ENCODE measurements at places on chromosomes 7 and 10.
A peak's percentile ranks its signal among the peaks of the same experiment; 100 is the strongest.

DNA sequence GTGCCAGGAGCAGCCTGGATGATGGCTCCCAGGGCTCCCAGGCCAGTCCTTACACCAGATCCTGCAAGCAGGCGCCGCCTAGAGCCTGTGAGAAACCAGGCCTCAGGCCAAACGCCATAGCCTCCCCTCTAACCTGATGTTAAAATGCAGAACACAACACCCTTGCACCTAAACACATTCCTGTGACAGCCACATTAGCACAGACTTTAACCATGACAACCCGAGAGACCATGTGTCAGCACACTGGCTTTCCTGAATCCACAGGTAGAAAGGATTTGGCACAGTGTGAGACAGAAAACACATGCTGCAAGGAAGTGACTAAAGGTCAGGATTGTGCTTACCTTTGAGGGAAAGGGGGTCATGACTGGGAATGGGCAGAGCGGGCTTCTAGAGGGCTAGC is 59.9 kb downstream of the SGMS1 start:
- DNase-seq = no peak

- DNase-seq = peak; percentile 86
Observed at GRCh38 chr10:70145666-70146488, 623 bp downstream of the TYSND1 start.

GRCh38 chr10:17616403-17617030 is 657 bp downstream of the HACD1 start:
- peak; percentile 76 for DNase-seq

DNA sequence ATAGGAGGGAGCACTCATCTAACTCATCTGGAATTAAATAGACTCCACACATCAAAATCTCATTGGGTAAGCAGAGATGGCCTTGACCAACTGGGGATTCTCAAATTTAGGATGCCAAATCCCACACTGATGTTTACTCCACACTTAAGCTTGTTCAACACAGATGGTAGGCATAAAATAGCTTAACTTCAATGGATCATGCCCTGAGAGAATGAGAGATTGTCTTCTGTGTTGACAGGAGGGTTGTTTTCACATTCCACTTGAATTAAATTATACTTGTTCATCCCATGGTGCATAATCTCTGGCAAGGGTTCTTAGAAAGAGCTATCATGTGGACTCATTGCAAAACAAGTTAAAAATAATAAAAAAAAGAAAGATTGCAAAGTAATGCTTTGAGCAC is 391.4 kb downstream of the PLXDC2 start:
- DNase-seq = no peak

DNA sequence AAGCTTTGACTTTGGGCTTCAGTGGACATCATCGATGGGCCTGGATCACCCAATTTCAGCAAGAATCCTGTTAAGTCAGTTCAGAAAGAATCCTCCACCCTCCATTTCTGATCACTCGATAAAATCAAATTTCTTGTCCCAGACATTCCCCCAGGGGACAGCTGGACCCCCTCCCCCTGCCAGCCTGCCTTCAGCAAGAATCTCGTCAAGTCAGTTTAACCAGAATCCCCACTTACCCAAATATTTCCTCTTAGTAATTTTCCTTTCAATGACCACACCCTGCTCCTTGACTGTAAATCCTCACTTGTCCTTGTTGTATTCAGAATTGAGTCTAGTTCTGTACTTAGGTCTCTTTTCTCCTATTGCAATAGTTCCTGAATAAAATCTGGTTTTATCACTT is 766.9 kb downstream of the XPNPEP1 start:
- DNase-seq = no peak

DNA sequence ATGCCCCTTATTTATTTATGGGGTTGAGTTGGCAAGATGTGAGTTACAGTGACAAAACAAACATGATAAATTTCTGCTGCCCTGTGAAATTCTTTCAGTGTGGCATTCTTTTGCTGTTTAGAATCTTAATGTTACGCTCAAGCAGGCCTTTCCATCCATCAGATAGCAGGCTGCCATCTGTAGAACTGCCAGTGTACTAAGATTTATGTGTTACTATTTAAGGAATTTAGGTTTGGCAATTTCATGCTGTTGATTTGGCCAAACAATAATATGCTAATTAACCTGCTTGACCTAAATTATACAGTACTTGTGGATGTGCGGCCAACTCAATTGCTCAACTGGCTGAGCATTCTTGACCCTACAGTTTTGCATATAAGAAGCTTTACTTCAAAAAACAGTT is 477.7 kb upstream of the TPK1 start:
- DNase-seq = no peak

DNA sequence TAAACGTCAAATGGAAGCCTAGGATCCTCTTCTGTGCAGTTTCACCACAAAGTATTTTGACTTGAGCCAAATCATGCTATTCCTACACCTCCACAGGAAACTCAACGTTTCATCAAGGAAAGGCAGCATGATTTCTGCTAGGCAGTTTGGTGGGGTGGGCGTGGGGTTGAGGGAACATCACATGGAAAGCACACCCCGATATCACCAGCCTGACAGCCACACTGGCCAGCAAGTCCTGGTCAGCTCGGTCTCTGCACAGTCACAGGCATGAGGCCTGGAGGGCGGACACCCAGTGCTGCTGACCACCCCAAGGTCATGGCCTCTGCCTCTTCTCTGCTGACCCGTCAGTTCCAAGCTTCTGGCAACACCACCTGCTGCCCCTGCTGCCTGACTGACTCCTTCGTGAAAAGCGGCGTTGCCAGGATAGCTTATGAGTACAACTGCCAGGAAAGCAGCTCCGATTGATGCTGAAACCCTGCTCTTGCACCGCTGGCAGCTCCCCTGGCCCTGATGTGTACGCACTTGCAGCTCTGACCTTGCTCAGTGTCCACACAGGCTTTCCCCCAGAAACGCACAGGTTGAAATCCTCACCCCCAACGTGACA is 171.5 kb downstream of the DIP2C start:
- no peak for DNase-seq

DNA sequence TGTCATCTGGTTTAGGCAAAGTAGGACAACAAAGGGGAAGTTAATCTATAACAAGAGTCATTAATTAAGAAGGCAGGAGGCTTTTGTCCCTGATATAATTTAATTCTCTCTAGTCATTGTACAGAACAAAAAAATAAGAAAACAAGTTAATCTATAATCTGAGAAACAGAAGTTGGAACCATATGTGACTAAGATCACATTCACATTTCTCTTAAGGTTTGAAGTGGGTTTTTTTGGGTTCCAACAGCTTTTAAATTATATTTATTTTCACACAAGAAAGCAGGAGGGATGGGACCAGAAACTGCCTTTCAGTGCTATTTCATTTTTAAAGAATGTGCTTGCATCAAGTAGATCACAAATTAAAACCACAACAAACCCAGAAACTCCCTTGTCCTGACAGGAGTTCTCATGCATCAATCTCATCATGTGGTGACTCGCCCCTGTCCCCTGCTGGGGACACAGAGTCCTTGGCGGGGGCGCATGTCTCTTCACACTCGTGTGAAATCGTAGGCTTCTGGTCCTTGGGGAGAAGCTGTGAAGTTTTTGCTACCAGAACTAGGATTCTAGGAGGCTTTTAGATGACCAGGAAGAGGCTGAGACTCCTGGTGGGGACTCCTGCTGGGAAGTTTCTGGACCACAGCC is 10.1 kb upstream of the OPN4 start:
- DNase-seq = peak; percentile 41

DNA sequence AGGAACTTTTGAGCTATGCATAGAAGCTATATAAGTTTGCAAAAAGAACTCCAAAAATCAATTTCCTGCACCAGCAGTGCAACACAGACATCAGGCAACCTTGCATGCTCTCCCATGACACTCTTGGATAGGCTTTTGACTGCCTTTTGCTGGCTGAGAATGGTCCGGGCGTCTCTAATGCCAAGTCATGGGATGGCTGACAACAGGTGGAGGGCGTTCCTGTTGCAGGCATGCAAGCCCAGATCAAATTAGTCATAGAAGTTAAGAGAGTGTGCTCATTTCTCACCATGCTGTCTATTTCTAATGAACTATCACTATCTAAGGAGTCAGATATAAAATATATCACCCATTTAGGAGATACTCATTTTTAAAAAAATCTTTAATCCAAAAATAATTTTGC is 8.4 kb downstream of the PLCE1 start:
- no peak for DNase-seq

- DNase-seq = no peak
Observed at GRCh38 chr10:69577268-69578232, 4.3 kb upstream of the NEUROG3 start.

GRCh38 chr7:24963218-24963617 is 16.8 kb downstream of the OSBPL3 start:
- peak; percentile 88 for DNase-seq

- DNase-seq = no peak
Observed at GRCh38 chr10:75450644-75451640, 19.5 kb downstream of the LRMDA start.

GRCh38 chr7:42726066-42726785 is 185.6 kb downstream of the C7orf25 start:
- DNase-seq = no peak

GRCh38 chr10:83984256-83984640 is 155.1 kb upstream of the GHITM start:
- no peak for DNase-seq

GRCh38 chr10:32189400-32190084 is 133.3 kb upstream of the KIF5B start:
- peak; percentile 50 for DNase-seq

DNA sequence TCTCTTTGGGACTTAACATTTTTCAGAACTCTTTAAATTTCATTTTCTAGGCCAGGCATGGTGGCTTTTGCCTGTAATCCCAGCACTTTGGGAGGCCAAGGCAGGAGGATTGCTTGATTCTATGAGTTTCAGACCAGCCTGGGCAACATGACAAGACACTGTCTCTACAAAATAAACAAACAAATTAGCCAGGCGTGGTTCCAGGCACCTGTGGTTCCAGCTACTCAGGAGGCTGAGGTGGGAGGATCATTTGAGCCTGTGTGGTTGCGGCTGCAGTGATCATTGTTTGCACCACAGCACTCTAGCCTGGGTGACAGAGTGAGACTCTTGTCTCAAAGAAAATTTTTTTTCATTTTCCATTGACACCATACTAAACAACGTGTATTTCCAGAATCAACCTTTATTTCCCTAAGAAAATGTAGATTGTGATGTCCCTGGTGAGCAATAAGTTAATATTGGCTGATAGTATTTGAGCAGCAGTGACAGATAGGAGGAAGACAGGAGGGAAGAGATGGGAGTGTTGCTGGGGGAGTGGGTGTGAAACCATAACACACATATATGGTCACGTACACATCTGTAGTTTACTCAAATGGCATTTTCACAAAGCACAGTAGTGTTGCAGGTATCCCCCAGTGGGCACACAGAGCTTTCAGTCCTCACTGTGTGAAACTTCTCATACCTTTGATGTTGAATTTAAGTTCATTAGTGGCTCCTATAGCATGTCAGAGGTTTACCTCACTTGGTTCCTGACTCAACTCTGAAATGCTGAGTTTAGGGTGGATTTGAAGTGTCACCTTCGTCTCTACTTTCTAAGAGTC is 205.6 kb downstream of the AUTS2 start:
- no peak for DNase-seq

- no peak for DNase-seq
Observed at GRCh38 chr10:132521041-132521465, 16.5 kb upstream of the INPP5A start.

- no peak for DNase-seq
Observed at GRCh38 chr10:97034301-97034700, 151.5 kb downstream of the SLIT1 start.

DNA sequence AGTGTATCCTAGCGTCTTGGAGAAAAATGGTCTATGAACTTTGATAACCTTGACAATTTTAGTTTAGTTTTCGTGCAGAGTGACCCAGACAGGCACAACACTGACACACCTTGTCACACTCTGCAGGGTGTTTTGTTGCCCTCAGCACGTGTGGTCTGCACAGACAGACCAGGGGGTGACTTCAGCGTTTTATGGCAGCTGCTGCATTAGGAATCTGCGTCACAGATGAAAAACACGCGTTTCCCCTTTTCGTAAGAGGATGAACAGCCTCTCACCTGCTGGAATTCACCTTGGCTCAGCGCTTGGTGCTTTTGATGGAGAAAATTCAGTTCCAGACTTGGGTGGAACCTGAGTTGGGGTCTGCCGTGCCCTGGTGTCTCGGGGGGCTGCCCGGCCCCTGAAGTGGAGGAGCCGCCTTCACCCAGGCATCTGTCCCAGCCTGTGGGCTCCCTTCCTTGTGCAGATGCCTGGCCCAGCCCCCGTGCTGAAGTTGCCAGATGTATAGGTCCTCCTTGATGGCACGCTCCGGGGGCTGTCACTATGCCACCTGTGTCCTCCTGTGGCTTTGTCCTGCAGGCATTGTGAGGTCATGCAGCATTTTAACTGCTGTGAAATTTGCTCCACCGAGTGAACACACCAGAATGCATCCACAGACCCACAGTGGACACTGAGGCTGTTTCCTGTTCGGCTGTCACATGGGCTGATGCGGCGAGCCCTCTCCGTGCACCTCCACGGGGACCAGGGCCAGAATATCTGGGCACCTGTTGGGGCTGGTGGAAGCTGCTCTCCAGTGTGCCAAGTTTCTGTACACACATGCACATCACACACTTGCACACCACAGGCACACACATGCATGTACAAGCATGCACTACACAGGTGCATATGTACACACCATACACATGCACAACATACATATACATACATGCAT is 18.3 kb downstream of the INPP5A start:
- no peak for DNase-seq

DNA sequence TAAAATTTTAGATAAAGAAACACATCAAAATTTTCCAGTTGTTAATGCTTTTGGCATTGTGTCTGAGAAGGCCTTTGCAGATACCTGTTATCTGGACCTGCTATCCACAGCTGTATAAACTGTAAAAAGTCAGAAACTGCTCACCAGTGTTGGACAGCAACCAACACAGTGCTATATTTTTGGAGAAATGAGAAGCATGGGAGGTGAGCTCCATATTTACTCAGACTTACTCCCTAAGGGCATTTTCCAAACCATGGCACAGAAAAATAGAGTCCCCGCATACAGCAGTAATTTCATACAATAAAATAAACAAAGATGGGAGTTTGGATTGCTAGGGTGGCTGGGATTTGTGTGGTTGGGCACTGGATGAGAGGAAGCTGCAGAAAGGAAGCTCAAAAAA is 136.3 kb upstream of the GLI3 start:
- no peak for DNase-seq

- DNase-seq = no peak
Observed at GRCh38 chr10:87105446-87106124, 10.6 kb downstream of the SHLD2 start.

DNA sequence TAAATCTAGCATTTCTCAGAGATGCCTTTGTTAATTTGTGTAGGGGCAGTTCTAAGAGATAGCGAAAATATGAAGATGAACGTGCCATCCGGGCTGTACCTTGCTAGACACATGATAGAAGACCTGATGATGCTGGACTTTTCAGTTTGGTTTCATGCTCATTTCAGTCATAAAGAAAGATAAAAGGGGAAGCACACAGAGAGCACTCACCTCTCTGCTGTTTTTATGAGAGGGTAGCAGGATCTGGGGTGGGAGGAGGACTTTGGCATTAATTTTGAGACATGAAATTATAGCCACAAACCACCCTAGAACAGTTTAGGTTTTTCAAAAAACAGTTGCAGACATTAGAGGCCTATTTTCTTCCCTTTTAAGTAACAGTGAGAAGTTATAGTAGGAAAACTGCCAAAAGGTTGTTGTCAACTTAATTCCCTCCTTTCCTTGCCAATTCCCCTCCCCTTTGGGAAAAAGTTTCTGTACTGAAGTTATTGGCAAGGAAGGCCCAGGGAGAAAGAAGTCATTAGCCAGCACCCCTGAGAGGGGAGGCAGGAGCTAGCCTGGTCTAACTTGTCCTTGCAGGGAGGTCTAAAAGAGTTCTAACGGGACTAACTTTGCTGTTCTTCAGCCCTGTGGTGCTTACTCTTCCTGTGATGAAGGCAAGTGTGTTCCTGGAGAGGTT is 2.6 kb downstream of the ST7 start:
- DNase-seq = peak; percentile 67

Data from NB4 (cell line).